ENCODE measurements at places on chromosomes 4 and X. TPM values are rescaled to one million over a fixed set of nuclear protein-coding genes. Genes with fewer than 3 reads are reported as not detected.

GLRA3 gene
- not detected for total RNA-seq

KCNIP4 gene
- 0.31 TPM for total RNA-seq

MTNR1A gene
- not detected for total RNA-seq

AFP gene
- not detected for total RNA-seq

SYP gene
- total RNA-seq, result 1.8 TPM

LANCL3 gene
- 0.46 TPM for total RNA-seq

MAGEB1 gene
- not detected for total RNA-seq

FAM47C gene
- 0.18 TPM for total RNA-seq

CENPVL1 gene
- total RNA-seq, result not detected

PCDH18 gene
- total RNA-seq, result 14.8 TPM

CYP4V2 gene
- total RNA-seq, result 4.5 TPM

HSFX1 gene
- total RNA-seq, result 5.5 TPM

ENPP6 gene
- total RNA-seq, result 0.41 TPM

AMELX gene
- not detected for total RNA-seq

F8 gene
- 4.5 TPM for total RNA-seq
